Femur (tissue), 1 donor: ENCODE measurements at places on chromosomes 6 and 20.

GRCh38 chr6:19356692-19357091 is 480.5 kb upstream of the ID4 start:
- no peak for DNase-seq

DNA sequence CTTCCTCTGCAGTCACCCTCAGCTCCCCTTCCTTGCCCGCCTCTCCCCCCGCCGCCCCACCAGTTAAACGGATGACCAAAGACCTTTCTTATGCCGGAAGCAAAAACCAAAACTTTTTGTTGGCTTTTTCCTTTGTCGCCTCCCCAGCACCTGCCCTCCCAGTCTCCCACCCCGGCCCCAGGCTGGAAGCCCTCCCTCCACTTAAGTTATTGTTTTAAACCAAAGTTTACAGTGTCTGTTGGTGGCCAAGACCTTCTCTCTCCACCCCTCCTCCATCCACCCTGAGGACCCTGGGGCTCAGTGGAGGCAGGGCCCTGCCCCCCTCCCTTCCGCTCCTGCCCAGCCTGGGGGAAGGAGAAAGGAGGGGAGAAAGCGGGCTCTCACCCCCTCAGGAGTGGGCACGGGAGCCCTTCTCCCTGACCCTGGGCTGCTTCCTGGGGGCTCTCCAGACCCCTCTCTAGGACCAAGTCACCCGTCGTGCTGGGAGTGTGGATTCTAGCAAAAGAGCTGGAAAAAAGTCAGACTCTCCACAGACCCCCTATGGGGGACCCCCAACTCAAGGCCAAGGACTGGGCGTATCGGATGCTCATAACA is 38.3 kb upstream of the MDFI start:
- peak; percentile 17 for DNase-seq

GRCh38 chr6:115909923-115910546 is 150.7 kb downstream of the FRK start:
- DNase-seq: no peak

DNA sequence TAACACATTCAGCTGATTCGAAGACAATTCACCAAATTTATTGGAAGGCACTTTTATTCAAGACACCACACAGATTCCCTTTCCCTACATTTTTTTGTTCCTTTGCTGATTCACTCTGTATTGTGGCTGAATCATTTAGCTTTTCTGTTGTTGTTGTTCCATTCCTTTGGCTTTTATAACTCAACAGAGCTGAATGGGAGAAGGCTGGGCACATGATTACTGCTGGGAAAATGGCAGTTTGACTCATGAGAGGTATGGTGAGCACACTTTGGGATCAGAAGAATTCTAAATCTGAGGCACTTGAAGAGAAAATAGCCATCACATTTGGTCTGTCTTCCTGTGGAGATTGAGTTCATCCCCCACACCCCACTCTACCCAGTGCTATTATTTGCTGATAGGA is 15.7 kb upstream of the SAYSD1 start:
- no peak for DNase-seq

- no peak for DNase-seq
These were observed 309.5 kb downstream of the TSHZ2 start for GRCh38 chr20:53281557-53282117.
